AG08396 (cell line): ENCODE measurements at places on chromosomes 11 and 22.

GRCh38 chr11:61541598-61541997 is 33.0 kb downstream of the LRRC10B start:
- DNase-seq = peak; percentile 82

- DNase-seq = no peak
Observed at GRCh38 chr11:126101251-126101929, 38.7 kb upstream of the CDON start.

GRCh38 chr22:41888627-41889200 is 26.2 kb downstream of the SHISA8 start:
- peak; percentile 82 for DNase-seq

- peak; percentile 56 for DNase-seq
Observed at GRCh38 chr22:50705219-50705691, 32.6 kb downstream of the SHANK3 start.

- no peak for DNase-seq
Observed at GRCh38 chr11:2534957-2535672, 90.3 kb downstream of the KCNQ1 start.

DNA sequence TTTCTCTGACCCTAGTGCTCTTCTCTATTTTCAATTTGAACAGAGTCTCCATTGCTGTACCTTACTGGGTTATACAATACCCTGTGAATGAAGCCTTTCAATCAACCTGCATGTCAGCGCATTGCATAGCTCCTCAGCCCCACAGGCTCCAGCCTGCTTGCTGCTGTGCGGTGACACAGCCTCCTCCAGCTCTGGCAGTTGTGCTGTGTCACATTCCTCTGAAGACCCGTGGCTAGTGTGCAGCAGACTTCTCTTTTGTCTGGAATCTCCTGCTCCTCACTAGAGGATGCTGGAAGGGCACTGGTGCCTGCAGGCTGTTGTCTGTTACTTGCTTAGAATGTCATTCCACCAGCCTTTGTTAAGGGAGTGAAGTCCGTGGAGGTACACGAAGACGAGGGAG is 390.1 kb upstream of the B3GAT1 start:
- no peak for DNase-seq

GRCh38 chr11:15171956-15172355 is 57.2 kb downstream of the INSC start:
- DNase-seq = no peak

DNA sequence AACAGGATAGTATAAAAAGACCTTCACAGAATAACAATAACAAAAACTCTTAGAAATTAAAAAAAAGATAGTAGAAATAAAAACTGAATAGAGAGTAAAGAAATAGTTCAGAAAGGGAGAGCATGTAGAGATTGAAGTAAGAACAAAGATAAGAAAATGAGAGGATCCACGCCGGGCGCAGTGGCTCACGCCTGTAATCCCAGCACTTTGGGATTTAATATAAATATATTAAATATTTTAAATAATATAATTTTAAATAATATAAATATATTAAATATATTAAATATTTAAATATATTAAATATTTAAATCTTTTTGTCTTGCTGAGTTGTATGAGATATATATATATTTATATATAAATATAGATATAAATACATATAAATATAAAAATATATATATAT is 11.0 kb downstream of the APOA4 start:
- no peak for DNase-seq

DNA sequence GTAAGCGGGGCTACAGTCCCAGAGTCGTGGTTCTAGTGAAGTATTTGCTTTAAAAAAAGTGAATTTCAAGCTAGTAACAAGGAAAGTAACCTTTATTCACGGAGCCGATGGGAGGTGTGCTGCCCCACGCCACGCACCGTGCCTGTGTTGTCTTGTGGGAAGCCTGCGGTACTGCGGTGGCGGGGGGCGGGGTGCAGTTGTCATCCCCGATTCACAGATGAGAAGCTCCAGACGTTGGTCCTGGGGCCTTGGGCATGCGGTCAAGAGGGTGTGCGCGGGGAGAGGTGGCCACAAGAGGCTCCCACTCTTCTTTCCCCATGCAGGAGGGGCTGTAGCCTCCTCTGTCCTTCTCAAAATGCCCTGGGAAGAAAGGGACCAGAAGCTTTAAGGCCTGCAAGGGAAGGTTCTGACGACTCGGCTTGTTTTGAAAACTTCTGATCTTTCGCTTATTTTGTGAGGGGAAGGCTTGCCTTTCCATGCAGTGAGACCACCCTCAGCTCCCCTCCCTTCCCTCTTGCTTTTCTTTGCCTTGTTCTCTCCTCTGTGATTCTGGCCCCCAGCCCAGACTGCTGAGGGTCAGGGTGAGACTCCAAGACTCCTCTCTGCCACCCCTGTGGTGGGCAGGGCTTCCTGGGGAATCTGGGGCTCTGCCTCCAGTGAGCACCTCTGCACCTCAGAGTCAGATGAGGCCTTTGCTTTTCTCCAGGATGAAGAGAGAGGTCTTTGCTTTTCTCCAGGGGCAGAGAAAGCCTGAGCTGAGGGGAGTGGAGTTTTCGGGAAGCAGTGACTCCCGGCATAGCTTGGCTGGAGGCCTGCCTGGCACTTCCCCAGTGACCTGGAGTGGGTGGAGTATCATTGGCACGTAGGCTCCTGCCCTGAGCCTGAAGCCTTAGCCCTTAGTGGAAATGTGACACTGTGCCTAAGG is 6.2 kb downstream of the GLB1L3 start:
- no peak for DNase-seq

GRCh38 chr11:67517784-67518552 is 5.3 kb downstream of the CABP2 start:
- no peak for DNase-seq

DNA sequence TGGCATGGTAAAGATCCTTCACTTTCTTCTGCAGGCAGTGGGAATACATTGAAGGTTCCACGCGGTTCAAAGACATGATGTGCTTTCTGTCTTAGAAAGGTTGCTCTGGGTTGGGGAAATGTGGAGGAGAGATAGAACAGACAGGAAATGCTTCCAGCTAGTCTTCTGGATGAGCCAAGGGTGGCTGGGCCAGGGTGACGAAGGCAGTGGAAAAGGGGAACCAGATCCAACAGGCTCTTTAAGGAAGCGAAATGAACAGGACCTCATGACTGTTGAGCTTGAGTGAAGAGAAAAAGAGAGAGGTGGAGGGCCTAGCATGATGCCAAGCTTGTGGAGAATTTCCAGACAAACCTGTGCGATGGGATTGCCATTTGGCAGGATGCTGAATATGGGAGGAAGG is 56.4 kb upstream of the LMO1 start:
- DNase-seq = no peak

DNA sequence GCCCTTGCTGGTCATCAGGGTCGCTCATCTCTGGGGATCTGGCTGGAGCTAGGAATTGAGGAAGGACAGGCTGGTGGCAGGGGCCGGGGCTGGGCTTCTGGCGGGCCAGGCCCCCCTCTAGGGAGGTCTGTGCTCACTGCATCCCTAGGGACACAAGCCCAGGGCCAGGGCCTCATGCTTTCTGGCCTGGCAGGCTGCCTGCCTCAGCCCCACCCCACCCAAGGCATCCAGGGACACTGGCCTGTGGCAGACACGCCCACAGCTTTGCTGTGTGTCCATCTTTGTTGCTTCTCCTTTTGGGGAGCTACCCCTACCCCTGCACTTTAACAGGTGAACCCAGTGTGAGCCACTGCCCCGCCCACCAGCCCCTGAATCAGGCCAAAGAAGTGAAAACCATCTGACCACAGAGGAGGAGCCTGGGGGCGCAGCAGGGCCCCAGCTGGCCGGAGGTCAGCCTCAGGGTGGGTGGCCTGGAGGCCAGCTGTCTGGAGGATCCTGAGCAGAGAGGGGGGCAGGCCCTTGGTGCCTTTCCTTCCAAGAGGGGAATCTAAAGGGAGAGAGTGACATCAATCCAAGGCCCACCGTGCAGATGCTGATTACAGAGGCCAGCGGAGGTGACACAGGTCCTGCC is 26.8 kb upstream of the CELSR1 start:
- DNase-seq = no peak

GRCh38 chr22:44847892-44848291 is 95.5 kb downstream of the ARHGAP8 start:
- DNase-seq = no peak

- DNase-seq = no peak
Observed at GRCh38 chr11:73229321-73229895, 11.3 kb downstream of the P2RY2 start.

DNA sequence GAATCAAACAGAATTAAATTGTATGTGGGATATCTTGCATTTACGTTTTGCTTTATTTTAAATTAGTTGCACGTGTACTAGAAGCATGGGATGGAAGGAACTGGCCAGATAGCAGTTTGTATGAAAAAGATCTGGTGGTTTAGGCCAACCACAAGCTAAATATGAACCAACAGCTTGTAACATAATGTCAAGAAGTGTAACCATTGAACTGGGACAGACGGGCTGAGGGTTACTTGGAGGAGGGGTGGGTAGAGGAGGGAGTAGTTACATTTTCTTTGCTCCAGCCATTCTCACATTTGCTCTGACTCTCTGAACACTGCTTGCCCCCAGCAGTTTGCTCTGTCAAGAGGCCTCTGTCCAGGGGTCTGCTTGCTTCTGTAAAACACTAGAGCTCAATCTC is 31.7 kb upstream of the CXCR5 start:
- DNase-seq = no peak

- DNase-seq = peak; percentile 83
Observed at GRCh38 chr22:44080936-44081861, 57.1 kb downstream of the PARVB start.

GRCh38 chr11:88158081-88158480 is 17.2 kb downstream of the RAB38 start:
- DNase-seq = no peak

GRCh38 chr11:92687724-92688123 is 281.7 kb upstream of the MTNR1B start:
- DNase-seq = no peak

DNA sequence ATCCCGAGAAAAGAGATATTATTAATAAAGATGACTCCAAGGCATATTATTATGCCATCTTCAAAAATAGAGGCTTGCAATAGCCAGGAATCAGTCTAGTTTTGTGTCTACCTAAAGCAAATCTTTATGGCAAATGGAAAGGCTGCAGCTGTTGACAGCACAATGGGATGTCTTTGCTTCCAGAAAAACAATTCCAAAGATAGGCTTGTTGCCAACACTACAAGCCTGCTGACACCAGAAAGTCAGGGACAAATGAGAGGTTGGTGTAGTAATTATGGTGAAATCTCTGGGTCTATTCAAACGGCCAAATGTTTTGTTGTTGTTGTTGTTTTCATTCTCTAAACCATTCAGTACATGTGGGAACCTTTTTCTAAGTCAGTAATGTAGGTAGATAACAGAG is 101.8 kb downstream of the LUZP2 start:
- DNase-seq = no peak

- no peak for DNase-seq
Observed at GRCh38 chr11:118136801-118137200, 15.8 kb downstream of the SCN4B start.

- DNase-seq = no peak
Observed at GRCh38 chr11:122036018-122036417, 80.0 kb downstream of the BLID start.

- DNase-seq = no peak
Observed at GRCh38 chr22:22196018-22196533, 48.5 kb upstream of the VPREB1 start.

GRCh38 chr11:101211407-101211975 is 81.9 kb upstream of the PGR start:
- DNase-seq = no peak

DNA sequence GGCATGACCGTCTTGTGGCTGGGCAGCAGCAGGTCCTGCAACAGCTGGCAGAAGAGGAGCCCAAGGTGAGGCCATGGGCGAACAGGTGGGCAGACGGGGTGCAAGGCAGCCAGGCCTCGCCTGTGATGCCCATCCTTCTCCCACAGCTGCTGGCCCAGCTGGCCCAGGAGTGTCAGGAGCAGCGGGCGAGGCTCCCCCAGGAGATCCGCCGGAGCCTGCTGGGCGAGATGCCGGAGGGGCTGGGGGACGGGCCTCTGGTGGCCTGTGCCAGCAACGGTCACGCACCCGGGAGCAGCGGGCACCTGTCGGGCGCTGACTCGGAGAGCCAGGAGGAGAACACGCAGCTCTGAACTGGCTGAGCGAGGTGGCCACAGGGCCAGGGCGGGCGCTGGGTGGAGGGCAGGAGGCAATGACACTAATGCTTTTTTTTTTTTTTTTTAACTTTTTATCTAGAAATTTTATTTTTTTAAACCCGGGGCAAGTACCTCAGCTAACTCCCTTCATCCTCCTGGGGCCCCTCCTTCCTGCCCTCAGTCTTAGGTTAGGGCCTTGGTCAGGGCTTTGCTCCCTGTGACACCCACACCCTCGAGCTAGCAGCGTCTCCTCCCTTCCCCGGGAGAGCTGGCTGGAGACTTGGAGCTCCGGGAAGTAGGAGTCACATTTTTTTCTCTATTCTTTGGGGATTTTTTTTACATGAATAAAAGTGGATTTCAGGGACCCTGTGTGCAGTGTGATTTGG is 16.0 kb downstream of the PLCB3 start:
- DNase-seq = no peak

- peak; percentile 47 for DNase-seq
Observed at GRCh38 chr11:37504921-37505320, 906.9 kb upstream of the RAG2 start.

GRCh38 chr11:45449036-45449601 is 163.0 kb upstream of the SYT13 start:
- DNase-seq = no peak

- no peak for DNase-seq
Observed at GRCh38 chr11:128696941-128697340, 3.1 kb downstream of the FLI1 start.

GRCh38 chr11:64112771-64113461 is 53.0 kb downstream of the MACROD1 start:
- no peak for DNase-seq

GRCh38 chr11:111675891-111676290 is 73.6 kb downstream of the SIK2 start:
- DNase-seq = no peak

DNA sequence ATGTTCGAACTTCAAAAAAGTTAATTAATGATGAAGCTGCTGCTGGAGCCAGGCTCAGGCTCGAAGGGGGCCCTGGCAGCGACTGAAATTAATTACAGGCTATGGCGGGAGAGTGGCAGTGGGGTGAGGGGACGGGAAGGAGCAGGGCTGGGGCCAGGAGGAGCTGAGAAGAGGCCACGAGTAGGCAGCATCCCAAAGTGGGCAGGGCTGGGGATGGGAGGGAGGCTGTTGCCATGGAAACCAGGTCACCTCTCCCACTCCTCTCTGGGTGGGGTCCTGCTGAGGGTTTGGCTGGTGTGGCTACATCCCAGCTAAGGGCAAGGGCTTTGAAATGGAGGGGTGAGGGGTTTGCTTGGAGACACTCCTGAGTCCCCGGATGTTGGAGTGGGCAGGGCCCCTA is 23.9 kb downstream of the CACNA1I start:
- DNase-seq = no peak

GRCh38 chr11:91773090-91773489 is 451.5 kb upstream of the FAT3 start:
- DNase-seq = no peak

- peak; percentile 41 for DNase-seq
Observed at GRCh38 chr22:40668611-40669411, 10.5 kb upstream of the MCHR1 start.

- DNase-seq = no peak
Observed at GRCh38 chr11:133747409-133747808, 97.9 kb downstream of the SPATA19 start.
